D341Med (cell line): ENCODE measurements at places on chromosomes 6 and 20.

GRCh38 chr6:127992144-127992543 is 91.3 kb upstream of the THEMIS start:
- DNase-seq = no peak

GRCh38 chr6:105771313-105771970 is 314.7 kb upstream of the PRDM1 start:
- DNase-seq = no peak

- no peak for DNase-seq
Observed at GRCh38 chr6:128632131-128632530, 111.7 kb upstream of the PTPRK start.

DNA sequence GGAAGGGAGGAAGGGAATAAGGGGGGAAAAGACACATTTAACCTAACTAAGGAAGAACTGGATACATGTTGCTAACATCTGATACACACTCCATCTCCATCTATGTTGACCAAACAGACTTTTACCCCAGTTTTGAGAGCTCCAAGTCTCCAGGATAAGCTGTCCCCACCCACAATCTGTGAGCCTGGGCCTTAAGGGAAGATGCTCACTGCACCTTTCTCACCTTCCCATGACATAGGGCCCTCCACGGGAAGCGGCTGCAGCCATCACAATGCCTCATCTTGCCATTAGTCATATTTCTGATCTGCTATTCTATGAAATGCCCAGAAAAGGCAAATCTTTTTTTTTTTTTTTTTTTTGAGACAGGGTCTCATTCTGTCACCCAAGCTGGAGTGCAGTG is 126.6 kb upstream of the SALL4 start:
- DNase-seq = no peak

DNA sequence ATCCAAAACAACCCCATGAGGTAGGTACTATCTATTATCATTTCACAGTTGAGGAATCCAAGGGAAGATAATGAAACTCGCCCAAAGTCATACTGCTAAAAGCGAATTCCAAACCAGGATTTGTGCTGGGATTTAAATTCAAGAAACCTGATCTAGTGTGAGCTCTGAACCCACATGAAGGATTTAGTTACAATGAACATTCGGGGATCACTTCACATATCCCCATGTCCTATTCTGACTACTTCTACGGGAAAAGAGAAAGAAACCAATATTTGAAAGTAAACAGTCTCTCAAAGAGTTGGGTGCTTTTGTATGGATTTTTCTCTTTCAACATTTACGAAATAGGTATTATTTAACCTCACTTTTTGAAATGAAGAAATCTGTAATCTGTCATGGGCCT is 12.9 kb downstream of the RANBP9 start:
- DNase-seq = no peak
